ENCODE measurements at places on chromosomes 5 and 9.

DNA sequence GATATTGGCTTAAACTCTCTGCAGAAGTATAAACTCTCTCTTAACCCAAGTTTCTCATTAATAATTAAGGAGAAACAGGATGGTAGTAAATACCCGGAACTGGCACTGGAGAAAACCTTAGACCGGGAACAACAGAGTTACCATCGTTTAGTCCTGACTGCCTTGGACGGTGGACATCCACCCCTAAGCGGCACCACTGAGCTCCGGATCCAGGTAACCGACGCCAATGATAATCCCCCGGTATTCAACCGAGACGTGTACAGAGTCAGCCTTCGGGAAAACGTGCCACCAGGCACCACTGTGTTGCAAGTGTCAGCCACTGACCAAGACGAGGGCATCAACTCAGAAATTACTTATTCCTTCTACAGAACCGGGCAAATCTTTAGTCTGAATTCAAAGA lies 861 bp downstream of the PCDHGB5 start:
- DNase-seq, result no peak

DNA sequence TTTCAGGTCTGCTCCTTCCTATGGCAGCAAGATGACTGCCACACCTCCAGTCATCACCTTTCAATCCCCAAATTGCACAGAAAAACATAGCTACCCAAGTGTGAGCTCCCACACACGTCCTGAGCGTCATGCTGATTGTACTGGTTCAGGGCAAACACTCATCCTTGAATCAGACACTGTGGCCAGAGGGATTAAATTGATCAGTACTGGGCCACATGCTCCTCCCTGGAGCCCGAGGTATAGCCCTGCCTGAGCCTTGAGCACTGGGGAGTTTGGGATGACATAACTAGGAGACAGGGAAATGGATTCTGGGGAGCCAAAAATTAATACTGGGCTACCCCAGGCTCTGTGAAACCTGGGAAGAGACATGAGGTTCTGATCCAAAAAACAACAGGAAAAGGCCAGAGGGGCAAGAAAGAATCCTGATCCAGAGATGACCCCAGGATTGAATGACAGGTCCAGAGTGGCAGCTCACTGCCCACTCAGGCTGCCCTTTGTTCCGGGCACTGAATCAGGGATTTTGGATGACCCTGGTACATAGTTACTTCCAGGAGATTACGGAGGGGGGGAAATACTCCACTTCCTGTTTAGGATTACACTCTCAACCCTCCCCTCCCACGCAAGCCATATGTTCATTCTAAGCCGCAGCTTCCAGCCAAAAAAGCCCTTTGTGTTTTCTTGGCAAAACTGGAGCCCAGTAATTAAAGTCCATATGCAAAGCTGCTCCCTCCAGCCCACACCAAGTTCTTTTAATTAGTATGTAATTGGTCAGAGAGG lies 141.6 kb upstream of the SPRY4 start:
- DNase-seq, result peak; percentile 38

DNA sequence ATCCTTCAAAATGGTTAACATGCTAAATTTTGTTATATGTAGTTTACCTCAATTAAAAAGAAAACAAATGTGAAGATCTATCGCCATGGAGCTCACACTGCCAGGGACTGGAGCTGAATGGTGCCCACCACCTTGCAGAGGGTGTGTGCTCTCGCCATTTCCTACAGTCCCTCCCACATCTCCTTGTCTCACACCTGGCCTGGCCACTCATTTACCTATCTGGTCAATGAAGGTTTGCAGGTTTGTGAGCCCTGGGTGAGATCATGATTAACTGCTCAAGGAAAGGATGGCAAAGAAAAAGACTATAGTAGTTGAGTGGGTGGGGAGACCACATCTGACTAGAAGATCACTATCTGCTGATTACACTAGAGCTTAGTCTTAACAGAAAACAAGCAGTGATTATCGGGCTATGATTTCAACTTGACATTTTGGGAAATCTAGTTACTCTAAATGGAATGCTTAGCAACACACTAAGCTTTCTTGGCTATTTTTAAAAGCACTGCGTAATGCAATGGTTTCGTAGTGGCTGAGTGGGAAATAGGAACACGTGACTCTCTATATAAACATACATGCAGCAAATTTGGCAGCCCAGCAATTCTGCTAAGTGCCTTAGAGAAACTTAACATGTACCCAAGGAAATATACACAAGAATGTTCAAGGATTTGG lies 27.3 kb downstream of the PUM3 start:
- no peak for DNase-seq

DNA sequence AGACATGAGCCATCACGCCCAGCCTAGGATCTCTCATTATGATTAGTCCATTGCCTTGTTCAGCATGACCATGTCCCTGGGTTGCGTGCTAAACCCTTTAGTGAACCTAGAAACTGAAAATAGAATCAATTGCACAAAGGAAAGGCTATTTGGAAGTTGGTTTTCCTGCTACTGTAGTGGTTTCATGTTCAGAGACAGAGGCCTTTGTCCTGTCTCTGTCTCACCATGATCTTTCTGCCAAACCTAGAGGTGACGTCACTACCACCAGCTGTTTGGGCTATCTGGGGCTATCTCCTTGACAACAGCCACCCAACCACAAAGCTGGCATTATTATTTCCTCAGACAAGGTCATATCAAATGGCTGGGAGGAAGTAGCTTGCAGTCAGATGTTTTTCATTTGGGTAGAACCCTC lies 4.0 kb upstream of the CDK5RAP2 start:
- DNase-seq, result peak; percentile 81

DNA sequence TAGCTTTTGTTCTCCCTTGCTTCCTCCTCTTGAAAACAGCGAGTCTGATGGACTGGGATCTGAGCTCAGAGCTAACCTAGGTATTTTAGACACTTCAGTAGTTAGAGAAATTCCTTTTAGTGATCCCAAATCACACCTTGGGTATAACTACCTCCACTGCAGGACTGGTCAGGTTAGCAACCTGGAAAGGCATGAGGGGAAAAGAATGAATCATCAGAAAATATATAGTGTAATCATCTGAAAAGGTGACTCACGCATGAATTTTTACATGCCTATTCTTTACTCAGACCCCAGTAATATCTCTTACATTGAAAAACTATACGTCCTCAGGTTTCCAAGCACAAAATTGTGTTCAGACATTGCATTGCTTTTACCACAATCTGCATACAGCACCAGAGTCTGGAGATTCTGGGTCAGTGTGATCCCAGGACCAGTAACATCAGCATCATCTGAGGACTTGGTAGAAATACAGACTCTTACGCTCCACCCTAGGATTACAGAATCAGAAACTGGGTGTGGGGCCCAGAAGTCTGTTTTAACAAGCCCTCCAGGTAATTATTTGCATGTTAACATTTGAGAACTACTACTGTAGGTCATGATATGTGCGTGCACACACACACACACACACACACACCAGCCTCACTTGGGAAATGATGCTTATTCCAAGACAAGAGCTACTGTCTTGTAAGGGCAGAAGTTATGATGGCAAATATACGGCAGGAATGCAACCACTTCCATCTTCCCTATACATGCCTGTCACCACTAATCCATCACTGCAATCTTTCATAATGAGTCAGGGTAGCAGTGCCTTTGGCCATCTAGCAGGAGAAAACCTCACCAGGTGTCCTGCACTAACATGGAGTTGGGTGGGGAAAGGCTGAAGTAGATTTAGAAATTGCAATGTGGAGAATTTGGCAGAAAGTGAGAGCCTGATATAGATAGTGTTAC lies 271.6 kb upstream of the MAP3K1 start:
- no peak for DNase-seq

- DNase-seq, result peak; percentile 21
Measured at GRCh38 chr5:151221574-151221973, 2.3 kb downstream of the CCDC69 start.

Measured in suppressor macrophage treated with lipopolysaccharide for 1 hour (primary cell).